Skeletal muscle tissue (tissue), 5 donors: ENCODE measurements at places on chromosomes 13 and 19. TPM values are rescaled to one million over a fixed set of nuclear protein-coding genes. Genes with fewer than 3 reads are reported as not detected.

Gene KLC3
- total RNA-seq, result 0.52 TPM

Gene OR4F17
- total RNA-seq, result not detected

Gene CEACAM6
- under 0.01 TPM for total RNA-seq

Gene FCHO1
- total RNA-seq, result 1.0 TPM

Gene CSNK1A1L
- total RNA-seq, result not detected

Gene SIGLEC7
- 0.52 TPM for total RNA-seq

Gene TSC22D1
- 69.4 TPM for total RNA-seq
